ENCODE measurements at places on chromosomes 16 and 17. TPM values are rescaled to one million over a fixed set of nuclear protein-coding genes. Genes with fewer than 3 reads are reported as not detected.

GRCh38 chr17:44159519-44160210 lies 10.8 kb upstream of the ASB16 start:
- no peak overlapping the region for H3K4me3 ChIP-seq
- H3K36me3 ChIP-seq, result no peaks in the 10 kb centered on the region

GRCh38 chr16:15542261-15542660 lies 100.7 kb downstream of the MARF1 start:
- no peak overlapping the region for H3K4me3 ChIP-seq
- peaks cover 11% of the 10 kb centered on the region for H3K4me1 ChIP-seq
- H3K27ac ChIP-seq, result no peak overlapping the region
- no peaks in the 10 kb centered on the region for H3K27me3 ChIP-seq
- no peak for DNase-seq

DNA sequence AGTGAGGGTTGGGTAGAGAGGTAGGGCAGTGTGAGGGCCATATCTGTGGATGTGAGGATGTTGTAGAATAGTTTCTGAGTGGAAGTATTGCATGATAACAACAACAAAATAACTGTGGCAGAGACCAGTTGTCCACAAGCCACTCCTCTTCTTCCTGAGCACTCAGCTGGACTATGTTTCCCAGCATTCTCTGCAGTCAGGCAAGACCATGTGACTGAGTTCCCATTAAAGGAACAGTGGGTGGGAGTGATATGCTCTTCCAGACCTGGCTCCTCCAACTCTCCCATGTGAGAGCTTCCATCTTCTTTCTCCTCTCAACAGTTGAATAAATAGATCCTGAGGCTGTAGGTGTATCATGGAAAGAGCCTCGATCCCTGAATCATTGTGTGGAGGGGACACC lies 272.4 kb downstream of the CBLN1 start:
- H3K4me1 ChIP-seq, result no peaks in the 10 kb centered on the region
- H3K27me3 ChIP-seq, result no peaks in the 10 kb centered on the region
- H3K4me3 ChIP-seq, result no peak overlapping the region
- H3K27ac ChIP-seq, result no peak overlapping the region
- no peaks in the 10 kb centered on the region for H3K36me3 ChIP-seq

- H3K4me1 ChIP-seq, result no peaks in the 10 kb centered on the region
- H3K27me3 ChIP-seq, result no peaks in the 10 kb centered on the region
- peaks cover 14% of the 10 kb centered on the region for H3K36me3 ChIP-seq
- no peak overlapping the region for H3K4me3 ChIP-seq
- DNase-seq, result no peak
- no peak overlapping the region for H3K27ac ChIP-seq
These were observed 9.3 kb downstream of the CCDC40 start for GRCh38 chr17:80045703-80046102.

GRCh38 chr16:15613676-15614075 lies 29.3 kb downstream of the MARF1 start:
- H3K36me3 ChIP-seq, result peaks cover 51% of the 10 kb centered on the region
- H3K27ac ChIP-seq, result no peak overlapping the region
- H3K4me3 ChIP-seq, result no peak overlapping the region
- H3K4me1 ChIP-seq, result peaks cover 7% of the 10 kb centered on the region
- no peak for DNase-seq
- H3K27me3 ChIP-seq, result no peaks in the 10 kb centered on the region

The SDR42E2 gene
- not detected for total RNA-seq

The G6PC1 gene
- not detected for total RNA-seq
